Ammon's horn (tissue), 1 donor: ENCODE measurements at places on chromosomes 3 and 15.

GRCh38 chr15:57114070-57114469 is 195.6 kb downstream of the TCF12 start:
- DNase-seq = peak; percentile 37

- peak; percentile 56 for DNase-seq
These were observed 15.3 kb downstream of the PLXNB1 start for GRCh38 chr3:48414376-48415250.

- DNase-seq = no peak
These were observed 456 bp upstream of the TMEM62 start for GRCh38 chr15:43132830-43133429.

DNA sequence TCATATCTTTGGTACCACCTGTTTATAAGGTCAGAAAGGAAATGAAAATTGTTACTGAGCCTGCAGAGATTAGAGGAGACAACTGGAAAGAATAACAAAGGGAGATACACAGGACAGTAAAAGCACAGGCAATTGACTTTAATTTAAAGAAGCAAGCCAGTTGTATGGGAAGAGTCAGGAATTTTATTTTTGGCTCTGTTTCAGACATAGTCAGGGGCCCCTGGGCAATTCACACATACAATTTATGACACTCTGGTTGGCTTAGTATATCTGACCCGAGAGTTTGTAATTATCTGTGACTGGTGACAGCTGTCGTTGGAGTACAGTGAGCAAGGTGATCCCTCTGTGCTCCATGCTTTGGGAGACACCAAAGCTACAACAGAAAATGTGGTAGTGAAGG is 591.9 kb upstream of the NECTIN3 start:
- DNase-seq = no peak

DNA sequence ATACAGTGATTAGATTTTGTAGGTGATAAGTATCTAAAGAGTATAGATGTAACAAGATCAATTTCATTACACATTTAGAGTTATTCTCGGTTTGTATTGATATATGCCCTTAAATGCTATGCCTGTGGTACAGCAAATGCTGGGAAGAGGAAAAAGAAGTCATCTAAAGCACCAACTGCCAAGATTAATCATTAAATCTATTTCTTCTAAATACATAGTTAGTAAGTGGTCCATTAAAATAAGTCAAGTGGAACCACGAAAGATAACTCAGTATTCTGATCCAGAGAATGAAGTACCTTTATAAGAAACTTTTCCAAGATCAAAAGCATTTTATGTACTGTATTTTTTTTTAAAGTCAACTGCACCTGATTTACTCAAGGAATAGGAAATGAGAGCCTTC is 142.1 kb upstream of the CGNL1 start:
- no peak for DNase-seq

DNA sequence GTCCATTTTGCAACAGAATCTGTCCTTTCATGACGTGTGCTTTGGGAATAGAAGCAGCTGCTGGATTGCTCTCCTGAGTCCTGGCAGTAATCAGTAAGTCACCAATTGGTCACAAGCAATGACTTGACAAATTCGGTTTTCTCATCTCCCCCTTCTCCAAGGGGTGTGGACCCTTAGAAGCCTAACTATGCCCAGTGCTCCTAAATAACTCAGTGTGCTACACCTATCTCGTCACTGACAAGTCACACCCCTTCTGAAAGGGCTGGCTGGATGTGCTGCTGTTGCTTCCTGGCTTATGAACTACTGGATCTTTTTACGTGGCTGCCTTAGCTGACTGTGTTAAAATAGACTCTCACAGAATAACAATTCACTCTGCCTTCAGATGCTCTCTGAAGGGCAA is 1351.5 kb downstream of the ZPLD1 start:
- DNase-seq = no peak

DNA sequence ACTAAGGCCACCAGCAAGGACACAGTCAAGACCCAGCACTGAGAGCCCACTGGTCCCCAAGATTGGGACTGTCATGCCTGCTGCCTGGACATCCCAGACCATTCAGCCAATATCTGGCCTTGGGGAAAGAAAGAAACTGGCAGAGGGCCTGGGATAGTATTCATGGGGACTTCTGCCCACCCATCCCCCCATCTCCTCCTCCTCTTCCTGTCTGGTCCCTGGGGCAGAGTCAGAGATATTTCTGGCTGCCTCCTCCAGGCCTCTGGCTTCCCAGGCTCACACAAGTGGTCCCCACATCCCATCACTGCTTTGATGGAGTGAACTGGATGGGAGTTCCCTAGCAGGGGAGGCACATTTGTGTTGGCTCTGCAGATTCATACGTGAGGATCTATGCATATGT is 4.2 kb upstream of the RASL12 start:
- DNase-seq = no peak
